Lung microvascular endothelial cell (primary cell): ENCODE measurements at places on chromosomes 3 and 15. TPM values are rescaled to one million over a fixed set of nuclear protein-coding genes. Genes with fewer than 3 reads are reported as not detected.

GRCh38 chr15:62164396-62165103, 535 bp downstream of the C2CD4B start:
- peak; percentile 47 for DNase-seq

- DNase-seq, result peak; percentile 43
These were observed 212.5 kb downstream of the BCHE start for GRCh38 chr3:165624761-165625160.

DNA sequence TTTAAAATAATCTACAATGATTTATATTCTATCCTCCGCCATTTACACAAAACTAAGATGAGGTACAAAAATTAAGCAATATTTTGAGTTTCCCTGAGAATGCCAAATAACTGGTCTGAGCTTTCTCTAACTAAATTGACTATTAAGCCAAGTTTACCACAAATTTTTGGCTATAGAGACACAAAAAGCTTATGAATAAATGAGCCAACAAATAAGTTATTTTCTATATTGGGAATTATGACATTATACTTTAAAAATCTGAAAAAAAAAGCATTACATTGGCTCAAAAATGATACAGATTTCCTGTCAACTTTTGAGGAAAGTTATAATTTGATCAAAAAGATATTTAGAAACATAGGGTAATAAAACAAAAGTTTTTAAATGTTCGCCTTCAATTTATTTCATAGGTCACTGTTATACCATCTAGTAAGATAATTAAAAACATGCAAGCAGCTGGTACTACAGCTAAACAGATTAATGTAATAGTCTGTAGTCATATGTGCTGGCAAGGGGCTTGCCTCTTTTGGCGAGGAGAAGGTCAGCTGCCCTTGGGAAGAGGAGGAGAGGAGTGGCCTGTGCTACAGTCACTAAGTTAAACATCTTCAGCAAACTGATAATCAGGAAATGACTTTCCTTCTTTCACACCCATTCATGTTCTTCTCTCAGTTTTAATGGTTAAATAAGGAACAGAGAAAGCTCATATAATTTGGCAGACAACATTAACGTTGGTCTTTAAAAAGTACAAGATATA, 318.5 kb downstream of the TBC1D5 start:
- no peak for DNase-seq

- no peak for DNase-seq
These were observed 26.3 kb downstream of the MRPS11 start for GRCh38 chr15:88493844-88494243.

- DNase-seq, result no peak
These were observed 802.0 kb downstream of the TBL1XR1 start for GRCh38 chr3:176395240-176395639.

DNA sequence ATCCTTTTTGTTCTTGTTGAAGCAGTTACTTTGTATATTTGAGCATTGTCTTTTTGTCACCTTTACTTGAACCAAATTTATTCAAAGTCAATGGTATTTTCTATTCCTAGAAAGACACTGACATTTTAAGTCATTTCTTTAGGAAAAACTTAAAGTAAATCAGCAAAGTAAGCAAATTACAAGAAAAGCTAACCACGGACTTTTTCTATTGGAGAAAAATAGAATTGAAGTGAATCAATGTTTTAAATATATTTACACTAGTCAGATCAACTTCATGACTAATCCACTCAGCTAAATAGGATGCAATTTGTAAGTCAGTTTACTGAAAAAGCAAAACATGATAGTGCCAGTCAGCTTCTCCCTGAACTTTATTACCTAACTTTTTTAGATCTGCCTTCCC, 733.8 kb upstream of the ALCAM start:
- DNase-seq, result no peak

GRCh38 chr3:169907476-169907875, 3.9 kb upstream of the SAMD7 start:
- DNase-seq, result no peak

DNA sequence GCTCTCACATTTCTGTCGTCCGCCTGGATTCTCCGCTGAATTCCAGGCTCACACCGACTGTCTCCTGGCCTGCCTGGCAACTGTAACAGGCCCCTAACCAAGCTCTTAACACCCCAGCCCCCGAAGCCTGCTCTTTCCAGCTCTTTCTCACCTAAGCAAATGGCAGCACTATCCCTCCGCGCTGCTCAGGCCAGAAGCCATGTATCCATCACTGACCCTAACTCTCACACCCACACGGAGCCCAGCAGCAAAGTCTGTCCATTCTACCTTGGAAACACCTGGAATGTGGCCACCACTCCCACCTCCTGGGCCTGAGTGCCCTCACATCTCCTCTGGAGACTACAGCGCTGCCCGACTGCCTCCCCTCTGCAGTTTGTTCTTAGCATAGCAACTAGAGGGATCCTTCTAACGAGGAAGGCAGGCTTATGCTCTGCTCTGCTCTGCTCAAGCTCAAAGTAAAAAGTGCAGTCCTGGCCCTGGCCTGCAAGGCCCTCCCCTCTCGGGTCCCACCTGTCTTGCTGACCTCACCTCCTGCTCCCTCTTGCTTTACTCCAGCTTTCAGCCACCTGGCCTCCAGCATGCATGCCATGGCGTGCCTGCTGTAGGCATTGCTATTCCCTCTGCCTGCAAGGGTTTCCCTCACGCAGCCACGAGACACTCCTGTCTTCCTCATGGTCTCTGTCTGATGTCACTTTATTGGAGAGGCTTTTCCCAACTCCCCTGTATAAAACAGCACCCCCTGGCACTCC, 27.2 kb downstream of the FEM1B start:
- DNase-seq, result no peak

- DNase-seq, result no peak
These were observed 562.8 kb downstream of the ROBO2 start for GRCh38 chr3:77602722-77603121.

DNA sequence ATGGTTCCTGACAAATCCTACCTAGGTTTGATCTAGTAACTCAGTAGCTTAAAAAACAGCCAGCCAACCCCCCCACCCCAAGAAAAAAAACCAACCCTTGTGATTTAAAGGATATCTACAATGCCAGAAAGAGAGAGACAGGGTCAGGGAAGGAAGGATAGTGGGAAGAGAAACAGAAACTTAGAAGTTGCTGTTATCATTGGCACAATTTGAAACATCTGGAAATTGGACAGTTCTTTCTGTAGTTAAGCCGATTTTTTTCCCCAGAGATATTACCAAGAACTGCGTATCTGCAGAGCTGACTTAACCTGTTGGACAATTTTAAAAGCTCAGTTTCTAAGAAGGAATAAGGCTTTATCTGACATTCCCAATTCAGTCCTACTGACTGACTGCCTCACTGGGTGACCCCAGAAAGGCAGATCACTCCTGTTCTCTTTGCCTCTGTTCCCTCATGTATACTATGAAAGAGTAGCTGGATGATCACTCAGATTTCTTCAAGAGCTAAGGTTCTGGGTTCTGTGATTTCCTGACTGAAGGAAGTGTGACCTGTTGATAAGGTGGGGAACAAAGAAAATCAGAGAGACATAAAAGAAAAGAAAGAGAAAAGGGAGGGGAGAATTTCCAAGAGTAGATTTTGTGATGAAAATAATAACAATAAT, 128.3 kb downstream of the MAP2K5 start:
- DNase-seq, result no peak

- DNase-seq, result no peak
These were observed 50.4 kb downstream of the RFTN1 start for GRCh38 chr3:16463119-16463518.

DNA sequence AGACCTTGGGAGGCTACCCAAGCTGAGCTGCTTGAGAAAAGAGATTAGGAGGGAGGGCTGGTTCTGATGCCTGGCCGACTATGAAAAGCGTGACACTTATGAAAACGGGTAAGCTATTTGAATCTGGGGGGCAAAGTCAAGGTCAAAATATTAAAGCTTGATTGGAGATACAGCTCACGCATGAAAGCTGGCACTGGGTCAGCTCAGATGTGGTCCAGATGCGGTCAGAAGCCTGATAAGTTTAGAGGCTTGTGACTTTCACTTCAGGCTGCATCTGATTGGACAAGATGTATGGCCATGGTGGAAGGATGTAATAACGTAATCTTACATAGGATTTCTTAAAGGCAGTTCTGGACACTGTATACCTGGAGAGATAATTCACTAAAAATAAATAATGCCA, 690.3 kb downstream of the NTRK3 start:
- DNase-seq, result no peak

DNA sequence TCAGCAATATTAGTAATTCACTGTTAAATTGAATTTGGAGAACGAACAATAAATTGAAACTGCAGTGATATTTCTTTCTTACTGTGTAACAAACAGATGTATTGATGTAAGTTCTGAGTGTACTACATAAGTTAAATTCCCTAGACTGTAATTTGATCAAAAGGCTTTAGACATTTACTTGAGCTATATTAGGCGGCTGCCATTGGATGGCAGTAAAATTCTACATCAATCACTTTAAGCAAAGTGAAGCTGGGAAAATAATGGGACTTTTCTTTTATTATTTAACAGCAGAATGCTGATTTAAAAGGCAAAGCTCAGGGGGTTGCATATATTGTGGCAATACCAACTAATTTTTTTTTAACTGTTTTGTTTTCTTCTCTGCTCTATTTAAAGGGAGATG, 212.6 kb upstream of the PLSCR5 start:
- DNase-seq, result peak; percentile 44

DNA sequence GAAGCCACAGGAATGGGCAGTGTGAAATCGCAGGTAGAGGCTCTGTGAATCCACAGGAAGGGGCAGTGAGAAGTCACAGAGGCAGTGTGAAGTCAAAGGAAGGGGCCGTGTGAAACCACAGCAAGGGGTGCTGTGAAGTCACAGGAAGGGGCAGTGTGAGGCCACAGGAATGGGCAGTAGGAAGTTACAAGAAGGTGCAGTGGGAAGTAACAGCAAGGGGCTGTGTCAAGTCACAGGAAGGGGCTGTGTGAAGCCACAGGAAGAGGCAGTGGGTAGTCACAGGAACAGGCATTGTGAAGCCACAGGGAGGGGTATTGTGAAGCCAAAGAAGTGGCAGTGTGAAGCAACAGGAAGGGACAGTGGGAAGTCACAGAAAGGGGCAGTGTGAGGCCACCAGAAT, 34.1 kb downstream of the GASK1A start:
- DNase-seq, result no peak

DNA sequence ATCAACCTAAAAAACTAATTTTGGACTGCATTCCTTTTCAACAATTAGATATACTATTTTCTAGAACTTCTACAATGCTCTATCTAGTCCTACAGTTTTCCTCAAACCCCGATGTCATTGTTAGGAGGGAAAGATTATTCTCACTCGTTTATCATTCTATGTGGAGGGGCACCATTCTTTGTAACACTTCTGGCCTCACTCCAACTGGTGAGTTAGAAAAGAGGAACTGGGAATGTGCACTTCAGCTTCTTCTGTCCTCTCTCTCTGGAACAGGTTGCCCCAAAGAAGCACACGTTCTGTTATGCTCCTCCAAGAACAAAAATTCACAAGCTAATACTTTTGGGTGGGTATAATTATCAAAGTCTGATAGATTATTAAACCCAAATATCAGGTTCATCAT, 137.9 kb downstream of the UACA start:
- no peak for DNase-seq

DNA sequence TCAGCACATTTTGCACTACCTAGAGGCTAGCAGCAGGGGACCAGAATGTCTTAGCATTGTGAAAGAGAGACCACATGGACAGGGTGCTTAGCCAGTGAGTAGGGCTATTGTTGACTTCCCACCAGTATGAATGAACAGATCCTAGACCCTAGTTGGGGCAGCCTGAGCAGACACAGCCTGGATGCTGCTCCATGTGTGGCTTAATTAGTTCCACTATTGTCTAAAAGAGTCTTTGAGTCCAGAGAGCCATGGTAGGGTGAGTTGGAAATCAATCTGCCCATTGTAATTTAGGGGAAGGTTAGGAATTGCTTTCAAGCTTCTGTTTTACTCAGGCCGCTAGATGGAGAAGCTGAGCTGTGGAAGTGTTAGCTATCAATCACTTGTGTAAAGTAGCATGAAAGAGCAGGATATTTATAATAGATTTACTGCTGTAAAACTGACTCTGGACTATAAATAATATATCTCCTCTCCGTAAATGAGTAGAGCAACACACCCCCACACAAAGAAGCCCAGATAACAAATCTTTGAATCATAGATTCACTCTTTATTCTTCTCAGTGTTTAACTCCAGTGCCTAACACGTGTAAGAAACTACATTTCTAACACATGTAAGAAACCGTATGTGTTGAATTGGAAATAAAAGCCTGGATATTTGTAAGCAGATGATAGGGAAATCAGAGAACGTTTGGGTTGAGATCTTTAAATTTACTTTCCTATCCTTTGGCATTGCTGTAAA, 4.1 kb upstream of the GCSAM start:
- DNase-seq, result peak; percentile 63

DNA sequence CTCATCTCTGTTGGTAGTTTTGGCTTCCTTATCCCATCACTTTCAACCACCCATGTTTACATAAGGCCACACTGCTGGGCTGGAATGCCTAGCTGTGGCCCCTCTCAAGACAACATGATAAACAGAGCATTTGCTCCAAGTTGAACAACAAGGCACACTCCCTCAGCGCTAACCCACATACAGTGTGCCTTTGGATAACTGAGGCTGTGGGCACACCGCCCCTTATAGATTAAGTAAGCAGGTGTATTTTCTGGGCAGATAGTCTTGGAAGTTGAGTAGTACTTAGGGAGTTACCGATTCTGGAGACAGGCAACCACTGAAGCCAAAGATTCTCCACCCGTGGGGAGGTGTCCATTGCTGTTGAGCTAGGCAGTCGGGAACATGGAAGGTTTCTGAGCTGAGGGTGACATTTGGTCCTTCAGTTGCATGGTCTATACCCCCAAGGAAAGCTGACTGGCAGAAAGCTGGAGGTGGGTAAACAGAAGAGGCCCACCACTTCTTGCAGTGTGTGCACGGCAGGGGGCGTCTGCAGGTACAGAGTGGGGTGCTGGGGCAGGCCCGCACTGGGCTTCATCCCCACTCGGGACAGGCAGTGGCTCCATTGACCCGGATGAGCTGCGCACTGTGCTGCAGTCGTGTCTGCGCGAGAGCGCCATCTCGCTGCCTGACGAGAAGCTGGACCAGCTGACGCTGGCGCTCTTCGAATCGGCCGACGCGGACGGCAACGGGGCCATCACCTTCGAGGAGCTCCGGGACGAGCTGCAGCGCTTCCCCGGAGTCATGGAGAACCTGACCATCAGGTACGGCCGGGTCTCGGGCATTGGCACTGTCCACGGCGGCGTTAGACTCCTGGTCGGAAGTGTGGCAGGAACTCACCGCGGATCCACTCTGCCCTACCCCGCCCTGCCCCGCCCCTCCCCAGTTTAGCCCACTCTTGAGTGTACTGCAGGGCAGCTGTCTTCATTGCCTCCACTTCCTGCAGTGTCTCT, 16.8 kb downstream of the NOX5 start:
- DNase-seq, result peak; percentile 47

The ZMYND10 gene
- 0.20 and 0.22 TPM in 2 replicates for total RNA-seq

The PRR20G gene
- total RNA-seq, result not detected in 2 replicates

The ZBBX gene
- total RNA-seq, result not detected in 2 replicates

The BUB1B gene
- 3.0 and 10.5 TPM in 2 replicates for total RNA-seq

The TRIM42 gene
- total RNA-seq, result not detected in 2 replicates
